ENCODE measurements at places on chromosomes 12 and 14. TPM values are rescaled to one million over a fixed set of nuclear protein-coding genes. Genes with fewer than 3 reads are reported as not detected.

The KCNK10 gene
- total RNA-seq = 1.0 TPM

The ANKRD9 gene
- total RNA-seq = 95.9 TPM

The HCAR2 gene
- not detected for total RNA-seq

The PPP1R1A gene
- total RNA-seq = 7.6 TPM

The TPH2 gene
- total RNA-seq = 1.0 TPM

The IQSEC3 gene
- total RNA-seq = 2.1 TPM

The PIWIL1 gene
- not detected for total RNA-seq

The C14orf180 gene
- not detected for total RNA-seq

The DPF3 gene
- total RNA-seq = 1.0 TPM

The C1QL4 gene
- total RNA-seq = 0.12 TPM

The GPX2 gene
- total RNA-seq = 1.8 TPM

The MYH6 gene
- total RNA-seq = 0.23 TPM

The PPFIA2 gene
- total RNA-seq = 5.9 TPM

The BMP4 gene
- 3.9 TPM for total RNA-seq

The CCDC197 gene
- total RNA-seq = not detected

The TMEM253 gene
- not detected for total RNA-seq

The TRPV4 gene
- total RNA-seq = 1.0 TPM

The POTEG gene
- not detected for total RNA-seq

The NEDD8 gene
- total RNA-seq = 172 TPM

The MUCL1 gene
- not detected for total RNA-seq

The LYZ gene
- not detected for total RNA-seq

The CLEC2A gene
- not detected for total RNA-seq

Measured in GM23338 (cell line).